ENCODE measurements at places on chromosomes 2 and 18.

DNA sequence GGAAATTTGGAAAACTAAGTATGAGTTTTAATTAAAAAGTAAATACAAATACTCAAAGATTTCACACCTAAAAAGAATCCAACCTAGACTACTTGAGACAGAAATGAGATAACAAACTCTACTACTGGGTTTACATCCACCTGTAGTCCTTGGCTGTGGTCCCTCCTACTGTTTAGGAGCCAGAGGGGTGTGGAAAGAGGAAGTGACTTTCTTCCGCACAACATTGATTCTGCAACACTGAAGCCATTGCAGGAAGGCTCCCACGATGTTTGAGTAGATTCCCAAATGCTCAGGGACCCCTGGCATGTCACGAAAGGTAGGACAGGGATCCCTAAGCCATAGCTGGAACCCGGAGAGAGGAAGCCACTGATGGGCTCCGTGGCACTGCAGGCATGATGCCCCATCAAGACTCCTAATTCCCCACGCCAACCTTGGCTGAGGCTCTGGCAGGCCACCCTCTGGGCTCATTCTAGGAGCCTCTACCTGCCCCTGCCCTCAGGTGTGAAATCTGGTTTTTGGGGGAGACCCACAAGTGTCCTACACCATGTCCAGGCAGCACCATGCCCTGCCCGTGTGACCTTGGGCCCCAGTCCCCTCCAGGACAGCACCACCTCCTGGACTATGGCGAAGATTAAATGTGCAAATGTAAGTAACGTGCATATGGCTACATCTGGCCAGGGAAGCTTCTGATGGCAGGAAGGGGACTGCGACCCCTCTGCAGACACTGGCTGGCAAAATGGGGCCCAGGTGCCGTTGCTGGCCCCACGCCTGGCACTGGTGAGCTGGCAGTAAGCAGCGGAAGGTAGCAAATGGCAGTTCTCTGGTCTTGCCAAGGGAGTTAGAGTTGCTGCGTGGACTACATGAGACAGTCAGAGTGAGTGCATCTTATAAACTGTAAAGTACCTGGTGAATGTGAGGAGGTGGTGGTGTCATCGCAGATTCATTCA lies 38.2 kb upstream of the MAL start:
- no peak for DNase-seq

DNA sequence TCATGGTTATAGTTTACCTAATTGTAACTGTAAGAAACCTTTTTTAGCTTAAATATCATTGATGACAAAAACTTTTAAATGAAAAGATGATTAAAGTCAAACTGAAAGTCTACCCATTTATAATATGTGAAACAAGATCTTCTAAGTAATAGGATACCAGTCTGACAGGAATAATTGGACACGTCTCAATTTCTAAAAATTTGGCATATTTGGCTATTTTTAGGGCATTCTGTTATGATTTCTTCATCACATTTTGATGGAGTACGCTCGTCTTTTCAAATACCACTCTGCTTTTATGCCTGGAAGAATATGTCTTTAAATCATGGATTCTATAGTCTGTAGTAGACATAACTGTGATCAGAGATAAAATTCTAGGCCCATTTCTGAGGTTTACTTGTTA lies 1.3 kb downstream of the R3HDM1 start:
- DNase-seq, result no peak

DNA sequence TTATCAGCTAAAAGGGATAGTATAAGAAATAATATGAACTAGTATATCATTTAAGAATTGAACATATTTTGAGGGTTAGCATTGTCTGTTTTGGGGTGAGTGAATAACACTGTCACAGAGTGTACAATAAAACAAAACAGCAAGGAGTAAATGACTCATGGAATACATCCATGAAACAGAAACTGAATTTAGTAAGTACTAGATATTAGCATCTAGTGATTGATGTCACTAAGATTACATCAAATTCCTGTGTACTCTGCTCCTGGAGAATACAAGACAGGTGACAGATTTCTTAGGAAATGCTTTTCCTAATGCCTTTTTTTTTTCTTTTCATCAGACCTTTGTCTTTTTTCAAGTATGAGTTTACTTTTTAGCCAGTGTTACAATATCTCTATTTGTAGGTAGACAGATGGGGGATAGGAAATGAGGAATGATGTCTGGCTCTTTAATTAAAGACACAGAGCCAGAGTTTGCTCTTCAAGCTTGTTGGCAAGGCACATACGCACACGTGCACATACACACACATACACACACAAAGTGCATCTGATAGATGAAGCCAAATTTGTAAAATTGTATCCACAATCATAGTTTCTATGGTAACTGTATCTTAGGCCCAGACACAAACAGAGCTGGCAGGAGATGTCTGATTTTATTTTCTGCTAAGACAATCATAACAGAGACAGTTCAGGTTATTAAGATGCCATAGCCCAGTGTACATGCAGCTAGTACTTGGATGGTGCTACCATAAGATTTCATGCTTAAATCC lies 138.2 kb upstream of the NRP2 start:
- DNase-seq, result no peak

DNA sequence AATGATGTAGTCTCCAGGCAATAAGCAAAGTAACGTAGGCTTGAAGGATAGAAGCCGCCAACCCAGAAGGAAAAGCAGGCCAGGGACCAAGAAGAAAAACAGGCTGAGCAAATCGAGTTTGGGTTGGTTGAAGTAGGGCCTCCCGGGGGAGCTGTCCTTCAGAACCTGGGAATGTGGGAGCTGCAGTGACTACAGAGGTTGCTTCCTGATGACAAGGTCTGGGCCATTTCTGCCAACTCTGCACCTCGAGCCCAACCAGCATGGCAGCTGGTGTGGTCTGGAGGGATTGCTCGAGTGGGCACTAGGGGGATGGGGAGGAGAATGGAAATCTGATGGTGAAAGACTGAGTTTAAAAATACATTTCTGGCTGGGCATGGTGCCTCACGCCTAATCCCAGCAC lies 14.1 kb downstream of the ACMSD start:
- no peak for DNase-seq

DNA sequence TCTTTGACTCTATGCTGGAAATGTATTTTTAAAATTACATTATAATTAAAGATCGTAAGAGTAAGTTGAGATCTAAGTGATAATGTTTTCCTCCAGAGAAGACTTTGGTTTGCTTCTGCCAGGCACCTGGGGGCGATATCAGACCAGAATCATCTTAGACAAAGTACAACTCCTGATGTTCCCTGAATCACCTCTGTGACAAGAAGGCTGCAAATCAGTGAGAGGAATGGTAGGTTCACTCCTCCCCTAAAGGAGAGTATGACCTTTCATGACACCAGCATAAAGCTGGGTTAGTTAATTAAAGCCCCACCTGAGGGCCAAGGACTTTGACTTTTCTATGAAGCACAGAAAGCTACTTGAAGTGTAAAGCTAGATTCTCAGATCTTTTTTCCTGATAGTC lies 114.4 kb upstream of the DTNA start:
- DNase-seq, result no peak

- no peak for DNase-seq
These were observed 1.9 kb upstream of the PROM2 start for GRCh38 chr2:95272299-95272751.

Data from activated CD4-positive, alpha-beta T cell treated with anti-CD3 and anti-CD28 coated beads for 4 hours (primary cell).